ENCODE measurements at places on chromosomes 4 and X. TPM values are rescaled to one million over a fixed set of nuclear protein-coding genes. Genes with fewer than 3 reads are reported as not detected.

GYPA gene
- not detected for total RNA-seq

UFSP2 gene
- total RNA-seq: 19.3 TPM

HSFX3 gene
- total RNA-seq: not detected

NHSL2 gene
- 11.8 TPM for total RNA-seq

SLC25A4 gene
- total RNA-seq: 31.9 TPM

TAF7L gene
- not detected for total RNA-seq

SPIN4 gene
- 5.0 TPM for total RNA-seq

KLKB1 gene
- 2.4 TPM for total RNA-seq

DNA sequence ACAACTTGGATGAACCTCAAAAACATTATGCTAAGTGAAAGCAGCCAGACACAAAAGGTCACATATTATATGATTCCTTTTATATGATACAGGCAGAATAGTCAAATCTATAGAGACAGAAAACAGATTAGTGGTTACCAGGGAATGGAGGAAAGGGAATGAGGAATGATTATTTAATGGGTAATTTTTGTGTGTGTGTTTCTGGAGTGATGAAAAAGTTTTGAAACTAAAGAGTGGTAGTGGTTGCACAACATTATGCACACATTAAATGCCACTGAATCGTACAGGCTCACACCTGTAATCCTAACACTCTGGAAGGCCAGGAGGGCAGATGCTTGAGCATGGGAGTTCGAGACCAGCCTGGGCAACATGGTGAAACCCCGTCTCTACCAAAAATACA, 19.6 kb upstream of the SOD3 start:
- no peak for DNase-seq

DNA sequence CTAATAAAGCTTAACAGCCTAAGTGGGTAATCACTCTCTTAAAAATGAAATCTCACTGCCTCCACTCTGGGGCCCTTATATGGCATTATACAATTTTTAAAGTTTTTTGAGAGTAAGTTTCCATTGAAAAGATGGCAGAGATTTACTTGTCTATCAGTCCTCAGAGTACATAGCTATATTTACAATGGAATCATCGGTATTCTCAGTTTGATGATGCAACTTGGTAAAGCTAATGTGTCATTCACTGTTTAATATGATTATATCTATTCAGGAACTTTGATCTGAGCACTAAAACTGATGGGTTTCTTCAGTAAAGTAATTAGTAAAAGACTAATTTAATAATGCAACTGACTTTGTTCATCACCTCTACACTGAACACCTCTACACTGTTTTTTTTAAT, 51.6 kb downstream of the CT47B1 start:
- no peak for DNase-seq

DNA sequence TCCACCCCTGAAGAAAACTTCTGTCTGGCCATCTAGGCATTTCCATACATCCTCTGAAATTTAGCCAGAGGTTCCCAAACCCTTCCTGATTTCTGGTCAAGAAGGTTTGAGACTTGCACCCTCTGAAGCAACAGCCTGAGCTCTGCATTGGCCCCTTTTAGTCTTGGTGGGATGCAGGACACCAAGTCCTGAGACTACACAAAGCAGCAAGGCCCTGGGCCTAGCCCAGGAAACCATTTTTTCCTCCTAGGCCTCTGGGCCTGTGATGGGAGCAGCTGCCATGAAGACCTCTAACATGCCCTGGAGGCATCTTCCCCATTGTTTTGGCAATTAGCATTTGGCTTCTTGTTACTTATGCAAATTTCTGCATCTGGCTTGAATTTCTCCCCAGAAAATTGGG, 196.6 kb downstream of the IL1RAPL2 start:
- DNase-seq: no peak

GRCh38 chr4:107258359-107258758, 222.2 kb upstream of the DKK2 start:
- no peak for DNase-seq

GRCh38 chr4:143254491-143255226, 69.9 kb downstream of the USP38 start:
- no peak for DNase-seq

DNA sequence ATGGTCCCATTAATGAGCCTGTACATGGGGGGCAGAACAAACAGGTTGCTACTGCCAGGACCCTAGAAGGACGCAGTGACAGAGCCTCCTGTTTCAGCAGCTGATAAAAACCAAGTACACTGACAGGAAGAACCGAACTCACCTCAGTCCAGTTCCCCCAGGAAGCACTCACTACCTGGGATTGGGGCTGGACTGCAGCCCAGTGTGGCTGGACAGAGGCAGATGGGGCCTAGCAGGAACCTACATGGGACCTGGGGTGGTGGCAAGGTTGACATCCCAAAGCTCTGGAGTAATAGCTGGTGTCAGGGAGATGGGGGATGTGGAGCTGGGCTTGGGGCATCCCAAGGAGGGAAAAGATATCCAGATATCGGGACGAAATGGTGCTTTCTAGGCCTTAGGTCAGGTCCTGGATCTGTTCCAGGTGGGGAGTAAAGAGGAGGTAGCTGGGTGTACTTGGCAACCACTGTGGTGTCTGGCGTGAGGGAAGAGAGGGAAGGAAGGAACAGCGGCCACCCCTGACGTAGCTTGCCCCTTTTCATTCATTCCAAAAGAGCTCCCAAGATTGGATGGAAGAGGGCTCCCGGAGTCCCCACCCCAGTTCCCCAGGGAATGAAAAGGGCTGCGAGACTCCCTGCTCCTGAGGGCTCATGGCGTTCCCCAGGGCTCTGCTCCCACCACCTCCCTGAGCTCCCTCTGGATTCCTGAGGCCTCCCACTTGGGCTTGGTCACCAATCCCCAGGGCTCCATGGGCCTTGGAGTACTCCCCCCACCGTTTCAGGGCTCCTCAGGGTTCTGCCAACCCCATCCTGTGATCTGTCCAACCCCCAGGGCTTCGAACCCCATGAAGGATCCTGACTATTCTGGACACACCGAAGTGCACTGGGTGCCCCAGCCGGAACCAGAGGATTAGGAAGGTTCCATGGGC, 4.5 kb downstream of the EMD start:
- no peak for DNase-seq

GRCh38 chr4:36420111-36420679, 138.8 kb downstream of the DTHD1 start:
- DNase-seq: no peak

DNA sequence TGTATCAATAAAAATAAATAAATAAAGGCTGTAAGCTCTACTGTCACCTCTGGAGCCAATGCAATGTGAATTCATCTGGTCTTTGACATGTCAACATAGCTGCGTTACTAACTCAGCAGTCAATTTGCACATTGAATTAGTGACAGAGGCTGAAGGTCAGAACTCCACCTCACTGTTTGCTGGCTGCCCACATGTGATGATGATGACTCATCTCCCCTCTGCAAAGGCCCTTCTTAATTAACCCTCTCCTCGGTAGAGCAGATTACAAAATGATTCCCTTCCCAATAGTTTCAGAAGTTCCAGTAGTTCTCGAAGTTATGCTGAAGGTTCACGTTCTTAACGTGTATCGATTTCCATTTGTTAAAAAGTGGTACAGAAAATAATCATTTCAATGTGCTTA, 1626.0 kb upstream of the TENM3 start:
- DNase-seq: no peak

DNA sequence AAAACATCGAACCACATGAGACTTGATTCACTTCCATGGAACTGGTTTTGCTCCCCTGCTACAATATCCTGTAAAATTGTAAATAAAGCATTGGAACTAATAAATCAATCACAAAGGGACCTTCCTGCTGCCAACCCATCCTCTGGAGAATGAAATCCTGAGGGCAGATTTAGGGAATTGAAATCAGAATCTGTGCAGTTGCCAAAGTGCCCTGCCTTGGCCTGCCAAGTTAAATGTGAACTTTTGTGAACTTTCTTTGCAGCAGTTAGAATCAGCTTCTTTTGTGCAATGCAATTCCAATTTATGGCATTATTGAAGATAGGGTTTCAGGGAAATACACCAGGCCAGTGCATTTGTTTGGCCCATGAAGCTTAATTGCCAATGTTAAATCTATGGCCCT, 263.1 kb downstream of the PTTG2 start:
- DNase-seq: no peak

DNA sequence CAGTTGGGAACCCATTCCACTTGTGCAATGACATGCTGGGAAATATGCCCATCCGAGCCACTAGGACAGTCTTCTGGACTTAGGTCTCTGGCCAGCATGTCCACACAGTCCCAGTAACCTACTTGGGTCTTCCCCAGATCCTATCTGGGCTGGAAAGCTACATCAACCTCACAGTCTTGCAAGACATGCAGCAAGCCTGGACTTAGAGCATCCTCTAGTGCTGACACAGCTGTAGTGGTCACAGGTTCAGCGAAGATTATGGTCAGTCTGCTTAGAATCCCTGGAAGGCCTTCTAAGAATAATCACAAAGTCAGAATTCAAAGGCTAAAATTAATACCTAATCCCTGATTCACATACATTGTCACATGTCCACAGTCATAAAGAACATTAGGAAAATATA, 842.7 kb downstream of the STPG2 start:
- no peak for DNase-seq

GRCh38 chrX:120857240-120857639, 18.4 kb downstream of the CT47B1 start:
- DNase-seq: no peak

- DNase-seq: no peak
Observed at GRCh38 chrX:138519296-138519695, 192.2 kb downstream of the FGF13 start.

GRCh38 chr4:153521478-153521877, 55.3 kb downstream of the TMEM131L start:
- no peak for DNase-seq

DNA sequence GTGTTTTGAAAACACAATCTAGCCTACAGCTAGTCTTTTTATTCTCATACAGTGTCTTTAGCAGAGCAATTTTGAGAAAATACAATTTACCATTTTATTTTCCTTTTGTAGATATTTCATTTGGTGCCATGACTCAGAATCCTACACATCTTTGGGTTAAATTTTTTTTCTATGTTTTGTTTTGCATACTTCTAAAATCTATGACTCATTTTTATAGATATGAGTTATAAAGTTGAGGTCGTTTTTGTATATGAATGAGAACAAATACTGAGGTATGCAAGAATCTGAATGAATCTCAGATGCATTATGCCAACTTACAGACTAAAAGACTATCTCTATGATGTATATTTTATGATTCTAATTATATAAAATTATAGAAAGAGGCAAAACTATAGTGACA, 206.5 kb upstream of the ANXA10 start:
- DNase-seq: no peak

DNA sequence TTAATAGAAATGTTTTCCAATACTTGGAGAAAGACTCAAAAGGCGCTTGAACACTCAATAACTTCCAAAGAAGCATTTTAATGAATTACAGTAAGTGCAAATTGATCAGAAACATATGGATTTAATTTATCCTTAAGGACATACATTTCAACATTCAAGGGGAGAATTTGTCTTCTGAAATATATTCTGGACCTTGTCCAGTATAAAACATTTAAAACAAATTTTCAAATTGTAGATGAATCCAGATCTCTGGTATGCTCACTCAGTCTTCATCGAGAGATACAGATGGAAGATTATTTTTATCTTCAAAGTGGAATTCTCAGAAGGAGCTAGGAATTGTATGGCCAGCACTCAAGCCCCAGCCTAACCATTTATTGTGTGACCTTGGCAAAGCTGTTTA, 310.4 kb downstream of the ZNF674 start:
- no peak for DNase-seq

DNA sequence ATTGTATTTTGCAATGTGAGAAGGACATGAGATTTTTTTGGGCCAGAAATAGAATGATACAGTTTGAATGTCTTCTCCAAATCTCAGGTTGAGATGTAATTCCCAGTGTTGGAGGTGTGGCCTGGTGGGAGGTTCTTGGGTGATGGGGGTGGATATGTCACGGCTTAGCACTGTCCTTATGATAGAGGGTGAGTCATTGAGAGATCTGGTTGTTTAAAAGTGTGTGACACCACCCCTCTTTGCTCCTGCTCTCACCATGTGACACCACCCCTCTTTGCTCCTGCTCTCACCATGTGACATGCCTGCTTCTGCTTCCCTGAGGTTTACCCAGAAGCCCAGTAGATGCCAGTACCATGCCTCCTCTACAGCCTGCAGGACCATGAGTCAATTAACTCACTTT, 1226.9 kb downstream of the PCDH7 start:
- DNase-seq: no peak

DNA sequence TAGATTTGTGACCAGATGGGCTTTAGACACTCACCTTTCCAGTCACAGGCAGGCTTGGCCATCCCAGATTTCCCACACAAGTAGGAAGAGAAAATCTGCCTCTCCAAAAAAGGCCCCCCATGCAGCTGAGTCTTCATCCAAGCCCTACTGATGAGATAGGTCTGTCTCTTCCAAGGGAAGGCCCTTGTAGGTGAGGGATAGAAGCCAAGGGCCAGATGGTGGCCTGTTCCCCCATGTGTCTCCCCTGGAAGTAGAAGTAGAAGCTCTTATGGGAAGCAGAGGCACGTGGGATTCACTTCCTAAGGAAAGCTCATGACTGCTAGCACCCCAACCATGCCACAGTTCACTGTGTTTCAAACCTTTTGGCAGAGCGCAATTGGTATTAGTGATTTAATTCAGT, 81.5 kb downstream of the REPS2 start:
- DNase-seq: no peak

- DNase-seq: no peak
Observed at GRCh38 chr4:85672116-85672515, 197.2 kb downstream of the ARHGAP24 start.

GRCh38 chr4:153528705-153529485, 62.7 kb downstream of the TMEM131L start:
- no peak for DNase-seq

DNA sequence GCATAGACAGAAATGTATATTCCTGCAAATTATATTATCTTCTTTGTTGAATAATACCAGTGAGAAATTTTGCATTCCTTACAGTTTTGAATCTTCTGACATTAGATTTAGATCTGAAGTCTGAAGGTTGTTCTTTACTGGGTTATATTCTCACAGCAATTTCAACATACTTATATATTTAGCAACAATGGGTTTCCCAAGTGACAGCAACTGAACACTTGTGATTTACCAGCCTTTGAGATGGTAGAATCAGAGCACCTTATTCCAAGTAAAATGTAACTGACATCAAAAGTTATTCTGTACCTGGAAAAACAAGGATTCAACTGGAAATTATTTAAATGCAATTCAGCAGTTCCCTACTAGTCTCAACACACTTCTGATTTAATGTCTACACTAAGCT, 66.0 kb downstream of the RELL1 start:
- no peak for DNase-seq

GRCh38 chr4:23237771-23238170, 545.0 kb downstream of the GBA3 start:
- no peak for DNase-seq

All from mucosa of descending colon (tissue), 3 donors.